ENCODE measurements at places on chromosomes 7 and 10. TPM values are rescaled to one million over a fixed set of nuclear protein-coding genes. Genes with fewer than 3 reads are reported as not detected.

Gene ATP6V0E2
- 63.6 TPM for total RNA-seq

Gene WNT8B
- 0.20 TPM for total RNA-seq

Gene CADPS2
- not detected for total RNA-seq

Gene RSPH10B2
- total RNA-seq: 0.66 TPM

Gene PRXL2A
- 8.2 TPM for total RNA-seq

Gene TWIST1
- total RNA-seq: 6.7 TPM

Gene ADAMTS14
- total RNA-seq: 0.07 TPM
